ENCODE measurements at places on chromosomes 16 and 17. TPM values are rescaled to one million over a fixed set of nuclear protein-coding genes. Genes with fewer than 3 reads are reported as not detected.

XYLT1 gene
- polyA plus RNA-seq = 2.2 TPM

CLDN9 gene
- polyA plus RNA-seq = not detected

MMP25 gene
- 0.75 TPM for polyA plus RNA-seq

TBC1D3G gene
- not detected for polyA plus RNA-seq

BRD7 gene
- polyA plus RNA-seq = 53.3 TPM

MYO15B gene
- polyA plus RNA-seq = 151 TPM

AURKB gene
- polyA plus RNA-seq = not detected

DCTN5 gene
- polyA plus RNA-seq = 9.0 TPM

TBC1D28 gene
- not detected for polyA plus RNA-seq

NUP93 gene
- polyA plus RNA-seq = 32.9 TPM
